ENCODE measurements at places on chromosomes 2 and 18. TPM values are rescaled to one million over a fixed set of nuclear protein-coding genes. Genes with fewer than 3 reads are reported as not detected.

SERPINB12 gene
- total RNA-seq, result not detected

- no peaks in the 10 kb centered on the region for H3K4me1 ChIP-seq
- no peak overlapping the region for H3K4me3 ChIP-seq
- no peak for DNase-seq
- H3K36me3 ChIP-seq, result no peaks in the 10 kb centered on the region
These were observed 264.6 kb upstream of the STON1 start for GRCh38 chr2:48265169-48266030.

- no peaks in the 10 kb centered on the region for H3K27me3 ChIP-seq
- no peak for DNase-seq
- H3K4me1 ChIP-seq, result no peaks in the 10 kb centered on the region
- no peak overlapping the region for H3K27ac ChIP-seq
These were observed 1664.6 kb upstream of the CELF4 start for GRCh38 chr18:39230086-39230803.

DNA sequence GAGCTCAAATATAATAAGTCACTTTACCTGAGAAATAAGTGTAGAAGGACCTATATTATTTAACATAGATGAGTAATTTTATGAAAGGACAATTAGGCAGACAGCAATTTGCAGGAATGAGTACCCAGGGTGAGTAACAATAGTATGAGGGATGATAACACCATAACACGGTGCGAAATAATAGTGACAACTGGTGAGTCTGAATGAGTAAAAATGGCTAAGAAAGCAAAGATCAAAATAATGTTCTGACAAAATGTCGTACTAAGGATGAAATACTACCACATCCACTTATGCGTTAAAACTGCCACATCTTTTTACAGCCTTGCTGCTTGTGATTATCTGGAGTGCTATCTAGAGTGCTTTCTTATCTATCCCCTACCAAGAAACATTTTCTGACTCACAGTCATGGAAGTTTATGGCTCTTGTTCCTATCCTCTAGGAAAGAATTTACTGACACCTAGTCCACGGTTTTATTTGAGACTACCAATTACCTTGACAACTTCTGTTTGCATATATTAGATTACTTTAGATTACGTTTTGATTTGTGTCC lies 929.7 kb downstream of the LRP1B start:
- H3K4me3 ChIP-seq, result no peak overlapping the region
- H3K27ac ChIP-seq, result no peak overlapping the region
- no peaks in the 10 kb centered on the region for H3K4me1 ChIP-seq
- no peak for DNase-seq
- no peaks in the 10 kb centered on the region for H3K27me3 ChIP-seq

GRCh38 chr18:59985289-59985688 lies 85.5 kb downstream of the PMAIP1 start:
- peaks cover 5% of the 10 kb centered on the region for H3K27me3 ChIP-seq
- H3K36me3 ChIP-seq, result no peaks in the 10 kb centered on the region
- no peak overlapping the region for H3K27ac ChIP-seq
- H3K4me3 ChIP-seq, result no peak overlapping the region
- no peaks in the 10 kb centered on the region for H3K4me1 ChIP-seq
- DNase-seq, result no peak

GRCh38 chr2:240811346-240812300 lies 8.4 kb downstream of the KIF1A start:
- peak; percentile 56 for DNase-seq
- no peaks in the 10 kb centered on the region for H3K4me1 ChIP-seq
- no peaks in the 10 kb centered on the region for H3K36me3 ChIP-seq
- no peak overlapping the region for H3K4me3 ChIP-seq
- H3K27ac ChIP-seq, result no peak overlapping the region

DNA sequence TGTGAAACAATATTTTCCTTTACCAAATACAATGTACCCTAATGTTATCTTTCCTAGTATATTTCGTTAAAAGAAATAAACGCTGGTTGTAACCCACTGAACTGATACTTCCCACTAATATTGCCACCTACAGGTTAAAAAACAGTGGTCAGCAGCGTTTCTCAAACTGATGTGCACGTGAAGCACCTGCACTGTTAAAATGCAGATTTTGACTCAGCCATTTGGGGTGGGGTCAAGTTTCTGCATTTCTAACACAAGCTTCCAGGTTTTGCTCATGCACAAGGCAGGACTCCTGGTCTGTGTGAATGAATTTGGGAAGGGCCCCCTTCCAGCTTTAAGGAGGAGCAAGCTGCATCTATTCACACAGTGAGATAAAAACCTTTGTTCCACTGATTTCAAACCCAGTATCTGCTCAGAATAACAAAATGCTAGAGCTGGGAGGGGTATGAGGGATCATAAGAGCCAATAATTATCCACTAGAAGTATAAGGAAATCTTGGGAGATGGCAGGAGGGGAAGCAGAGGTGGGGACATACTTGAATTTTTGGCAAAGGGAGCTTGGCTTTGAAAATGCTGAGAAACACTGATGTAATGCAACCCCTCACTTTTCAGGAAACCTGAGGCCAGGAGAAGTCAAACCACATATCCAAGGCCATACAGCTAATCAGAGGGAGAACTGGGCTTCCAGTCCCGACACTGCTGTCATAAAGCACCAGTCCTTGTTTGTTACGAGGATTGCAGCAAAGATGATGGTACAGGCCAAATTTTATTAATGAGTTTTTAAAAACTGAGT lies 116.2 kb downstream of the RBMS1 start:
- H3K27ac ChIP-seq, result peak overlapping the region; percentile 69
- H3K27me3 ChIP-seq, result no peaks in the 10 kb centered on the region
- peaks cover 100% of the 10 kb centered on the region for H3K4me1 ChIP-seq
- no peak for DNase-seq

XIRP2 gene
- total RNA-seq, result not detected

DNA sequence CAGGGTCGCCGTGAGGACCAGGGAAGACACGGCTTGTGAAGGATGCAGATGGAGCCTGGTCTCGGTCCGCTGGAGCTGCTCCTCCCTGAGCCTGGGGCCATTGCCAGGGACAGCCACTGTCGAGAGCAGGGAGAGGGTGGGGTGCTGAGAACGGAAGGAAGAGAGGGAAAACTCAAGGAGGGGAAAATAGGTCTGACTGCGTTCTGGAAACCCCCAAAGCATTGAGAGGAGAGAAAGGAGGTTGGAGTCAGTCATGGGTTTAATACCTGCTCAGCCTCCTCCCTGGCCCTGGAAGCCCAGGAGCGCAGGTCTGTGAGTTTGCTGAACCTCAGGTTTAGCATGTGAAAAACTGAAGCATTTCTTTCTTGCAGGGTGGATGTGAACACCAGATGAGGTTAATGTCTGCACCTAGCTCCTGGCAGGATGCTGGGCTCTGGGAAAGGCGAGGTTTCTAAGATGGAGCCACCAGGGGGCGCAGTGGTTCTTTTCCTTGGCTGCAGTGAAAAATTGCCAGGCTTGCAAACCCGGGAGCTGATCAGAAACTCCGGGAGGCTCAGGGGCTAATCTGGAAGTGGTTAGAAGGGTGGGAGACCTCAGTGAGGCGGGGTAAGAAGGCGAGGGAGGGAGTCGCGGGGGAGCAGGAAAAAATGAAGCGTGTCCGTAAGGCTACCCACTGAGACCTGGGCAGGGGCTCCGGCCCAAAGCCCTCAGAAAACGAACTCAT lies 33.6 kb upstream of the RNF149 start:
- H3K36me3 ChIP-seq, result no peaks in the 10 kb centered on the region
- no peak overlapping the region for H3K4me3 ChIP-seq
- DNase-seq, result peak; percentile 84

DNA sequence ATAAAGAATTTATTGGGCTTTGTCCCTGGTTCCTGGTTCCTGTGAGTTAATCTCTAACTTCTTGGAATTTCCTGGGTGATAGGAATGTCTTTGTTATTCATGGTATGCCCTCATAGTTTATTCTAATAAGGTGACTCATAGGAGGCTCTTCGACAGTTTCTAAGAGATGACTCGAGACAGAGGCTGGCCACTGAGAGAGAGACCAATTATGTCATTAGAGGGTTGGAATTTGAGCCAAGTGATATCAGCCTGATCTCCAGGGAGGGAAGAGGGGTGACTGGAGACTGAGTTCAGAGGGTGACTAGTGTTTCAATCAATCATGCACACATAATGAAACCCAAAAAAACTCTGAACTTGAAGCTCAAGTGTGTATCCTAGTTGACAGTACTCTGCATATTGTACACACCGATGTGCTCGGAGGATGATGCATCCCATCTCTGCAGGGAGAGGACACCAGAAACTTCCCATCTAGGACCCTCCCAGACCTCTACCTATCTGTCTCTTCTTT lies 185.7 kb downstream of the MTCL1 start:
- no peaks in the 10 kb centered on the region for H3K4me1 ChIP-seq
- no peak overlapping the region for H3K4me3 ChIP-seq
- no peaks in the 10 kb centered on the region for H3K36me3 ChIP-seq
- no peak overlapping the region for H3K27ac ChIP-seq
- no peak for DNase-seq

GPR39 gene
- total RNA-seq, result 0.66 TPM

ASXL3 gene
- 9.1 TPM for total RNA-seq

GLI2 gene
- 2.9 TPM for total RNA-seq

- no peak overlapping the region for H3K4me3 ChIP-seq
- no peaks in the 10 kb centered on the region for H3K36me3 ChIP-seq
- H3K27ac ChIP-seq, result no peak overlapping the region
- no peaks in the 10 kb centered on the region for H3K27me3 ChIP-seq
- peaks cover 47% of the 10 kb centered on the region for H3K4me1 ChIP-seq
- no peak for DNase-seq
These were observed 104.3 kb downstream of the COLEC12 start for GRCh38 chr18:396251-396555.

IL1F10 gene
- not detected for total RNA-seq

STAT4 gene
- 2.3 TPM for total RNA-seq

GRCh38 chr2:46943881-46944798 lies 28.5 kb upstream of the MCFD2 start:
- no peak overlapping the region for H3K4me3 ChIP-seq
- DNase-seq, result no peak
- no peak overlapping the region for H3K27ac ChIP-seq
- peaks cover 25% of the 10 kb centered on the region for H3K4me1 ChIP-seq
- no peaks in the 10 kb centered on the region for H3K36me3 ChIP-seq
- no peaks in the 10 kb centered on the region for H3K27me3 ChIP-seq

GRCh38 chr2:16258350-16258749 lies 318.0 kb downstream of the MYCN start:
- H3K27ac ChIP-seq, result no peak overlapping the region
- H3K36me3 ChIP-seq, result no peaks in the 10 kb centered on the region
- H3K27me3 ChIP-seq, result no peaks in the 10 kb centered on the region
- no peak overlapping the region for H3K4me3 ChIP-seq

FZD7 gene
- total RNA-seq, result 51.2 TPM

GRCh38 chr2:21423854-21424253 lies 300.1 kb downstream of the TDRD15 start:
- no peak overlapping the region for H3K27ac ChIP-seq
- no peak overlapping the region for H3K4me3 ChIP-seq
- H3K36me3 ChIP-seq, result no peaks in the 10 kb centered on the region
- DNase-seq, result no peak
- no peaks in the 10 kb centered on the region for H3K4me1 ChIP-seq

DNA sequence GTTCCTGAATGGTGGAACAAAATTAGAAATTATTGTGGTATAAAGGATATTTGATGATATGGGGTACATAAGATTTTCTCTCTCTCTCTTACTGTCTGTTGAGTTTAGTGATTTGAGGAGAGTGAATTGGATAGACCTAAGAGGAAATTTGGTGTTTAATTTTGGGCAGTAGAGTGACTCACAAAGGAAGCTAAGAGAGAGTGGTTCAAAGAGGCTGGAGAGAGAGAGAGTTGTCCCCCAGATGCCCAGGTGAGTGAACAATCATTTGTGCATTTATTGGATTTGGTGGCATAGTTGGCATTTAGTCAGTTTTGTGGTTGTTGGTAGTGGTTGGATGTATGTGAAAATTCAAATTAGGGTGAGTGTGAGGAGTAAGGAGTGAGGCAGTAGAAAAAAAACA lies 56.8 kb downstream of the GPD2 start:
- H3K4me1 ChIP-seq, result no peaks in the 10 kb centered on the region
- H3K4me3 ChIP-seq, result no peak overlapping the region
- no peak overlapping the region for H3K27ac ChIP-seq
- DNase-seq, result no peak

GRCh38 chr2:11907190-11907589 lies 160.8 kb downstream of the LPIN1 start:
- DNase-seq, result no peak
- H3K27me3 ChIP-seq, result no peaks in the 10 kb centered on the region
- no peaks in the 10 kb centered on the region for H3K4me1 ChIP-seq
- H3K36me3 ChIP-seq, result no peaks in the 10 kb centered on the region
- H3K4me3 ChIP-seq, result no peak overlapping the region
- H3K27ac ChIP-seq, result no peak overlapping the region

GRCh38 chr2:108949316-108950239 lies 39.4 kb downstream of the EDAR start:
- no peak overlapping the region for H3K27ac ChIP-seq
- H3K4me3 ChIP-seq, result no peak overlapping the region
- no peaks in the 10 kb centered on the region for H3K27me3 ChIP-seq
- DNase-seq, result no peak

DNA sequence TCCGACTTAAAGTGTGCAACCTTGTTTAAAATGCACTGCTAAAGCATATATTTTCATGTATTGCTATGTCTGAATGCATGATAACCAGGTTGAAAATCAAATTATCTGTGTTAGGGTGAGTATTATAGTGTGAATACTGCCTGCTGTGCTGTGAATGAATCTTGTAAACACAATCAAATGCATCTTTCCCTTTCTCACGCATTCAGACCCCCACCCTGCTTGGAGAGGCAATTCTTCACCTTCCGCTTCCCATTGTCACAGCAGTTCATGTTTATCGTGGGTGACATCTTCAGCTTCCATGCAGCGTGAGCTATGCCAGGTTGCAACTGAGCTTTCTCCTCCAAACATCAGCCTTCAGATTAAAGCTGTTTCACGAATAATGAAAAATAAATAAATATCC lies 418.0 kb downstream of the MEIS1 start:
- peak overlapping the region; percentile 89 for H3K27ac ChIP-seq
- no peak for DNase-seq
- H3K4me1 ChIP-seq, result peaks cover 59% of the 10 kb centered on the region

DNA sequence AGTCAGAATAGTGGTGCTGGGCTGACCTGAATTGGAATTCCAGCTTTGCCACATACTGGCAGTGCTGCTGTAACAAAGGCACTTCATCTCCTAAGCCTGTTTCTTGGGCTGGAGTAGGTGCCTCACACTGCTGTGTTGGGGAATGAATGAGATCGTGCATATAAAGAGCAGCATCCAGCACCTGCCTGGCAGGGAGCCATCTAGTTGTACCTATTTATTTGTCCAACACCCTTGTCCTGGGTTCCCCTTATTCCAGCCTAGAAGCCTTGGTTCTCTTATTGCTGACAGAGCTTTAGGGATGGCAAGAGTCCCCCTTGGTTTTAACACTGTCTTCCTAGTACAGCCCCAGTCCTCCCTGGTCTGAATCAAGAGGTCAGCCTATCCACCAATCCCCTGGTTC lies 275.3 kb upstream of the RAB12 start:
- no peak for DNase-seq
- H3K27me3 ChIP-seq, result no peaks in the 10 kb centered on the region
- H3K36me3 ChIP-seq, result no peaks in the 10 kb centered on the region
- peaks cover 6% of the 10 kb centered on the region for H3K4me1 ChIP-seq
- H3K4me3 ChIP-seq, result no peak overlapping the region
- H3K27ac ChIP-seq, result no peak overlapping the region

GRCh38 chr2:96527286-96528005 lies 9.1 kb upstream of the ARID5A start:
- peak overlapping the region; percentile 65 for H3K4me3 ChIP-seq
- H3K4me1 ChIP-seq, result peaks cover 43% of the 10 kb centered on the region
- DNase-seq, result peak; percentile 69
- H3K36me3 ChIP-seq, result no peaks in the 10 kb centered on the region
- H3K27me3 ChIP-seq, result no peaks in the 10 kb centered on the region
